ENCODE measurements at places on chromosomes 5 and 9.

DNA sequence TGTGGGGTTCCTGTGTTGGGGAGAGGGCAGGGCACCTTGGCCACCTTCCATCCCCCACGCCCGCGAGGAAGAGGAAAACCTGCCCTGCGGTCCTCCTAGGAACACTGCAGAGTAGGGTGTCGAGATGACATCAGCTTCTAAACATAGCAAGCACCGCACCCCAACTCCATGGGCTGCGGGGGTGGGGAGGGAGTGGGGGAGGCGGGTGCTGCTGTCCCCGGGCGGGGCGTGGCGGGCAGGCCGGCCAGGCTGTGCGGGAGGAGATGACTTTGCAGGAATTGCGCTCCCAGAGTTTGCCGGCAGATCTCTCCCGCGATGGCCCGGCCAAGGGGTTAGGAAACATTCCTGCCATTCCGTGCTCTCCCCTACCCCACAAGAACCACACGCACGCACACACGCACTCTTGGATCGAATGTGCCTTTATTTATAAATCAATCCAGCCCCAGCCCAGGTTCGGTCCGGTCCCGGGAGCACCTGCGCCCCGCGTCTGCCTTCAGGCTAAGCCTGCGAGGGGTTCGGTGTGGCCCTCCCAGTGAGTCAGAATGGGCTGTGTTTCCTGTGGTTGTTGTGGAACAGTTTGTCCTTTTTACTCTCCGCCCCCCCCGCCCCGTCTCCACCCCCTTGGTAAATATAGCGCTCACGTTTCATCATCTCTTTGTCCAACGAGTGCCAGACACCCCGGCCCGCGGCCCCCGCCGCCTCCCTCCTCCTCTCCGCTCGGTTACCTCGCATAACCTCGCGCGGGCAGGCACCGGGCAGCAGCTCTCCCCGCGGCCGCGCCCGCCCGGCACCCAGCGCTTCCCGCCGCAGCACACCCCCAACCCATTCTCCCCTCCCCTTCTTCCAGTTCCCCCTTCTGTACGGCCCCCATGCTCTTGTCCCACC lies 5.3 kb upstream of the KLF9 start:
- DNase-seq = peak; percentile 82

GRCh38 chr5:93583768-93584595 lies 960 bp downstream of the NR2F1 start:
- no peak for DNase-seq

- no peak for DNase-seq
These were observed 20.4 kb downstream of the UHRF2 start for GRCh38 chr9:6433410-6433809.

DNA sequence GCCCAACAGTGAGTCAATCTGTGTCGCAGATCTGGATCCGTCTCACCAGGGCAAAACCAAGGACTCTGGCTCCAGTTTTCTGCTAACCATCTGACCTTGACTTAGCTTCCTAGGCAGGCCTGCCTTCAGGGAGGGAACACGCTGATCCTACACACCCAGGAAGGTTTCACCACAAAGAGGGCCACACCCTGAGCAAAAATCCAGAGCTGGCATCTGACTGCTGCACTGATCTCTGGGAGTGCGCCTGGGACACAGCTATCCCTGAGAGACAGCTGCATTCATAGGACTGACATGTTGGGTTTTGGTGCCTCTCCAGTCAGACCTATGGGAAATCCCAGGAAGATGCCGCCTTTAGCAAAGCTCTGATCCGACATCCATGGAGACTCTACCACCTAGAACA lies 47.5 kb downstream of the CDK5RAP2 start:
- no peak for DNase-seq

DNA sequence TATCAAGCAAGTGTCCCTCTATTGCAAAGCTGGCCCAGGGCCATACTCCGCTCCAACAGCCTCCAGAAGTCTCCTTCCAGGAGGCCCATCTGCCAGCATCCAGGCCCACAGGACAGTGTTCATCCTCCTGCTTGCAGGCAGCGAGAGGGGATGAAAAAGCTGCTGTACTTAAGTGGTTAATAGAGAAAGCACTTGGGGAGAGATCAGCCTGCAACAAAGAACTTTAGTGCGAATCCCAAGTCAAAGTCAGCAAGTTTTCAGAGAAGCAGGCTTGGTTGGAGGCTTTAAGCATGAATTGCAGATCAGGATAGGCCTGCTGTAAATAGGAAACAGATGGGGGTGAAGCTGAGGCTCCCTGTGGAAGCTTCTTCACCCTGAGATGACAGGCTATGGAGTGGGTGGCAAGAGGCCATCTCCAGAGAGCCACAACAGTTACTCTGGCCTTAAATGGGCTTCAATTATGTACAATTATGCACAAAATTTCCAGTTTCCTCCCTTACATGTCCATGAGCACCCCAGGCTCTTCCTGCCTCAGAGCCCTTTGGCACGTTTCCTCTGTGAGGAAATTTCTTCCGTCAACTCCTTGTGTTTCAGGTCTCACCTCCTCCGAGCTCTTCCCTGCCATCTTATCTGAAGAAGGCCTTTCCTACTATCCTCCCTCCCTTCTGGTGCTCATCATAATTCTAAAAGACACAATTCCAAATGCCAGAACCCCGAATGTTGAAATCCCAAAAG lies 98.0 kb upstream of the NR3C1 start:
- DNase-seq = no peak

- no peak for DNase-seq
These were observed 90.0 kb downstream of the RMI1 start for GRCh38 chr9:84070590-84070989.

DNA sequence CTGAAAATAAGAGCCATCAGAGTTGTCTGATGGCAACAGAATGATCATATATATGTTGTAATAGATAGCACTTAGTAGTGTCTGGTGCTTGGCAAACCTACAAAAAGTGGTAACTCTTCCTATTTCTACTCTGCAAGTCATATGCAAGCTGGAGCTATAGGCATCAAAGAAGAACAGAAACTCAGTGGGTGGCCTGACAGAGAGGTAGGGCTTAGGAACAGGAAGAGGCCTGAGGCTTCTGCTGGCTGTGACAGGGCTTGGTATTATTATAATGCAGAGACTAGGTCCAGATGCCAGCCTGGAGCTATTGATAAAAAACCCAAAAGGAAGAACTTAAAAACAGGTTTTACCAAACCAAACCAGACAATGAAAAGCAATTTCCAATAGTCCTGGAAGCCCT lies 4.4 kb upstream of the DIAPH1 start:
- no peak for DNase-seq

- DNase-seq = no peak
These were observed 25.4 kb downstream of the OGN start for GRCh38 chr9:92378865-92379560.

DNA sequence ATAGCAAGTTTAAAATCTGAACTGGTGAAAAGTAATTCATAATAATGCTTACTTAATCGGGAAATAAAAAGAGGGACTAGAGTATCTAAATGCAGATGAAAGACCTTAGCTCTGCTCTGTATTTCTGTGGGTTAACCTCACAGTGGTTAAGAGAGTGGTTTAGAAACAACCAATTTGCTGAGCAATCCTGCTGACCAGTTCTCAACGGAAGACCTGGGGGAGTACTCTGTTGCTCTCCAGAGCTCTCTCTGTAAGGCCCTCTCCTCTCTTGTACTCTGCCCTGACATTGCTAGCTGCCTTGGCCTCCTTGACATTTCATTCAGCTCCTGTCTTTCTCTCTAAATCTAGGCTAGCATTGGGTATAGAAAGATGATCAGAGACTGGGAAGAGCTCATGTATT lies 1186.6 kb upstream of the SEMA6A start:
- no peak for DNase-seq

DNA sequence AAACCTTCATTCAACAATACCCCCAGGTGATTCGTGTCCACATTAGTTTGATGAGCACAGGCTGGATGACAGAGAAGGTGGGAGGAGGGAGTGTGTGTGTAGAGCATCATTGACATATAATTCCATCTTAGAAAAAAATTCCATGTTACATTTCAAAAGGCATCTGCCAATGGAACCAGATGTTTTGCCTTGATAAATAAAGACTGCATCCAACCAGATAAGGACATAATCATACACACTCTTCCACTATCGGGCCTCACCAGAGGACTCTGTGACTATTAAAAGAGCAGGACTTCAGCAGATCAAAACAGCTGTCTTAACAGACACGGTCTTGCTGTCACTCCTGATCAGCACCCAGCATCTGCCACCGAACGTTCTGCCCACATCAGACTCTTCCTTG lies 96.4 kb upstream of the SPIN1 start:
- DNase-seq = no peak

DNA sequence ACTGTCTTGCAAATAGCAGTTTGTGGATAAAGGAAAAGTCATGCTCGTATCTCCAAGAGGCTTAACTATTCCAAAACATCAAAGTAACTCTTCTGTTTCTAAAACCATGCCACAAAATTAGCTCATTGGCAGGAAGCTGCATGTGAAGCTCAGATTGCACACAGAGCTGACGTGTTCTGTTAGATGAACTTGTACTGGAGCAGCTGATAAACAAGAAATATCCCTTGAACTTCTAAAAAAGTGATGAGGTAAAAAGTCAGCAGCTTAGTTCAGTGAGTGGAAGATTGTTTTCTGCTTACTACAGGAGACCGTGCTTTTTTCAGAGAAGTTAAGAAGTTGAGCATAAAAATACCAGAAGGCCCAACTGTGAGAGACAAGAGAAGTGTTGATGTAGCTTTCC lies 113.2 kb downstream of the SLC12A2 start:
- no peak for DNase-seq

DNA sequence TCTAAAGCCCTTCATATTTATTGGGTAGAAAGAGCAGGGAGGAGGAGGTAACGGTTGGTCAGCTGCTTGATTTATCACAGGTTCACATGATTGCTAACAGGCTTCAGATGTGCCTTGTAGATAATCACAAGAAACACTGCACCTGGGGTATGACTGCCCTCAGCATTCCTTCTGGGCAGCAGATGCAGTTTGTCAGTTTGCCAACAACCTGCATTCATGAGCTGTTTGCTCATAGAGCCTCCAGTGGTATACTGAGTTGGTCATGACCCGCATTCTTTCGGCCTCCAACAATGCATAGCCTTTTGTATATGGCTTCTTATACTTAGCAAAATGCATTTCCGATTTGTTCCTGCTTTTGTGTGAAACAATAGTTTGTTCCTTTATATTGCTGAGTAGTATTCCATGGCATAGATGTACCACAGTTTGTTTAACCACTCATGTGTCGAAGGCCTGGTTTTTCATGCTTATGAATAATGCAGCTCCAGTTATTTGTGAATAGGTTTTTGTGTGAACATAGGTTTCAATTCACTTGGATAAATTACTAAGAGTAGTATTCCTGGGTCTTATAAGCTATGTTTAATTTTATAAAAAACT lies 83.6 kb downstream of the ARHGEF28 start:
- DNase-seq = no peak

GRCh38 chr5:80318212-80318611 lies 1.6 kb upstream of the SPZ1 start:
- DNase-seq = no peak

DNA sequence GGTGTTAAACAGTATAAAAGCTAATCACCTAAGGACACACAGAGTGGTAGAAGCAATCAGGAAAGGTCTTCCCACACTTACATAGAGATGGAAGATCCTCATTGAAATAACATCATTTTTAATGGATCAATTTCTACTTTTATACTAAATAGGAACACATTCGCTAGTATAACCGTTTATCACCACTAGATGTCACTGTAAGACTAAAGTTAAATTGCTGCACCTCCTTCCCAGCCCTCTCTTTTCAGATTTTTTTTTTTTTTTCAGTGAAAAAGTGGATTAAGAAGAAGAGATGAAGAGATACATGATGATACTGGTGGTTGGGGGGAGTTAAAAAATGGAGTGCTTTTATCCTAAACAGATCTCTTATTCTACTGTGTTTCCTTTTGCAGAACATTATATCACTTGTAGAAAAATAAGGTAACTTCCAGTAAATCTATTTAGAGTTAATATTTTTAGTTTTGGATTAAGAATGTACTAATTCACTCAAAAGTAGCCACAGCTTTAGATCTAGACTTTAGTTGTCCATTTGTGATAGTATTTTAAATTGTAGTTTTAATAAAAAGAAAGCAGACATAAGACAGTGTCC lies 116.9 kb upstream of the ARRDC3 start:
- no peak for DNase-seq

- peak; percentile 65 for DNase-seq
These were observed 9.3 kb upstream of the TEX48 start for GRCh38 chr9:114691046-114691955.

DNA sequence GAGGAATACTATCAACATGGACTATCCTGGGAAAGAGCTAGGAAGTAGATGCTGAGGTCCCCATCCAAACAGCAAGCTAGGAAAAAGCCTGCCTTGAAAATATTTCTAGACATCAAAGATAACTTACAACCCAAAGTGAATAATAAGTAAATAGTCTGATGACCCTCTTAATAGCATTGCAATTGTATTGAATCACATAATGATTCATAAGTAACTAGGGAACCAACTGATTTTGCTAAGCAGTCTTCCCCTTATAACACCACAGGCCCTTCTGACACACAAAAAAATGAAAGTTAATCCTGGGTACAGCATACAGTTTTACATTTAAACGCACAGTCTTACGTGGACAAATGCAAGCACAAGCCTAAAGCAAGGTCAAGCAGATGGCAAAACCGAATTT lies 199.3 kb downstream of the RFK start:
- no peak for DNase-seq

GRCh38 chr5:174514983-174515394 lies 209.4 kb upstream of the MSX2 start:
- no peak for DNase-seq

DNA sequence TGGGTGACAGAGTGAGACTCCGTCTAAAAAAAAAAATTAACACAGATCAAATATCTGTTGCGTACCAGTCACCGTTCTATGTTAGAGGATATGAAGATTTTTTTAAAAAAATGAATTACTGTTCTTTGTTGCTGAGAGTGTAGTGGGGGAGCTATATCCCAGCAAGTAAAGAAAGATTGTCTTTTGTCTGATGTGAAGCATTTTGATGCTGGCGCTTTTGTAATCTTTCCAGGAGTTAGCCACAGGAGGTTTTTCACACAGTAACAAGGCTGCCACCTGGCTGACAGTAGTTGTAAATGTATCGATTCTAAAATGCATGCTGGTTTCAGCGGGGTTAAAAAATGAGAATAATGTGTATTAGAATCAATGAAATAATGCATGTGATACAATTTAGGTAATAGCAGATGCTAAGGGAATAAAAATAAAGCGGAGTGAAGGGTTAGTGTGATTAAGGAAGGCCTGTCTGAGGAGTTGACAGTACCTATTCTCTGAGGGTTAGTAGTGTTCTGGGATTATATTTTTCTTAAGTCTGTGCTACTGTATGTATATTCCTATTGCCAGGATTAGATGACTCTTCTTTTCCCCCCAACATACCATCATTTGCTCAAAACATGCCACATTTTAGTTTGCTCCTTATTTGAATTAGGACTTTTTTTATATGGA lies 3.4 kb downstream of the LMNB1 start:
- DNase-seq = no peak

DNA sequence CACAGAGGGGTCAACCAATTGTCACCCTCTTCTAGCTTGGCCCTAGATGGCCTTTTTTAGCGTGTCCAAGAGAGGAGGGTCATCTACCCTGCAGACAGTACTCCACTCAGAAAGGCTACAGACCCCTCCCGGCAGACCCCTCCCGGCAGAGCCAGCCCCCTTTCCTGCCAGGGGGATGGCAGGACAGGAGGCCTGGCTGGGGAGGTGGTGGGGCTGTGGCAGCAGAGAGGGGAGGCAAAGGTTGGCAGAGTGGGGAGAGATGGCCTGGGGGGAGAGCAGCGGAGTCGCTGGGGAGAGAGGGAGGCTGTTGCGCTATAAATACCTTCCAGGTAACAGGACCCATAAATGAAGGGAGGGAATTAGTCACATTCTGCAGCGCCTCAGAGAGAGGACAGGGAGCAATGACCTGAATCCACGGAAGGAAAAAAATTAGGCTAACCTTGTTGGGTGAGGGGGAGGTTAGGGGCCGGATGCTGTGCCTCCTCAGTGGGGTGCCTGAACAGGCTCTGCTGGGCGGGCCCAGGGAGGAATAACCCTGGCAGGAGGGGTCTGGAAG lies 32.9 kb upstream of the PSD2 start:
- no peak for DNase-seq

Data from stimulated activated CD4-positive, alpha-beta T cell treated with anti-CD3 and anti-CD28 coated beads, Interleukin-12 subunit alpha, Interleukin-12 subunit beta, amount 100 ng/mL, for 48 hours (primary cell).